Hematopoietic multipotent progenitor cell treated with erythropoietin and hydrocortisone succinate and interleukin-3 and kit ligand, for 17 days (in vitro differentiated cells): ENCODE measurements at places on chromosomes 16 and 17.

- DNase-seq: no peak
These were observed 2.2 kb downstream of the ZNF668 start for GRCh38 chr16:31071861-31072260.

DNA sequence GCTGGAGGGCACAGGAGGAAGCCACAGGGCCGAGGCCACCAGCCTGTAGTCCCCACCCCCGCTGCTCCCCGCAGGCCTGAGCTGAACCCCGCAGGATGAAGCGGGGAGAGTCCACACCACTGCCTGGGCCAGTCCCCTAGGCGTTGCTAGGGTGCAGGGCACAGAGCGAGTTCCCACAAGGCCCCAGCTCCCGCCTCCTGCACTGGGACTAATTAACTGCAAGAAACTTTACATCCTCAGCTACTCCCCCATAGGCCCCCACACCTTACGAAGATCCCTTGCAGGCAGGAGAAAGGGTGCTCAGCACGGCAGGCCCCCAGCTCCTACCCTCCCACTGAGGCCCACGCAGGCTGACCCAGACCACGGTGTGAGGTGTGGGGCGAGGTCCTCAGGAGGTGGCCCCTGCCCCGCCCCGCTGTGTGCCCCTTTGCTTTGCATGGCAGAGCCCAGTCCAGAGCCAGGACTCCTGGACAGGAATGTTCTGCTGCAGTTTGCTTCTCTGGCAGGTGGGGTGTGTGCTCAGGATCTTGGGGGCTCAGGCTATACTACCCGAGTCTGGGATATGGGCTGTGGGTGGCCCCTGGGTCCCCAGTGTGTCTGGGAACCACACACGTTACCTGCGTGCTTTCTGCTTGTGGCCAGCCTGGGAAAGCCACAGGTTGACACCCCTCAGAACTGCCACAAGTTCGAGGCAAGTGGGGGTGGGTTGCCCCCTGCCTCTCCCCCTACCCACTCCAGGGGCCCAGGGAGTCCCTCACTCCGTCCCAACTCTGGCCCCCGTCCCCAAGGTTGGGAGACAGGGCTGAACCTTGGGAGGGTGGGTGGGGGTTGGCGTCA is 1.2 kb downstream of the GNG13 start:
- DNase-seq: no peak

- no peak for DNase-seq
These were observed 1542.6 kb upstream of the CDH8 start for GRCh38 chr16:63578791-63579190.

DNA sequence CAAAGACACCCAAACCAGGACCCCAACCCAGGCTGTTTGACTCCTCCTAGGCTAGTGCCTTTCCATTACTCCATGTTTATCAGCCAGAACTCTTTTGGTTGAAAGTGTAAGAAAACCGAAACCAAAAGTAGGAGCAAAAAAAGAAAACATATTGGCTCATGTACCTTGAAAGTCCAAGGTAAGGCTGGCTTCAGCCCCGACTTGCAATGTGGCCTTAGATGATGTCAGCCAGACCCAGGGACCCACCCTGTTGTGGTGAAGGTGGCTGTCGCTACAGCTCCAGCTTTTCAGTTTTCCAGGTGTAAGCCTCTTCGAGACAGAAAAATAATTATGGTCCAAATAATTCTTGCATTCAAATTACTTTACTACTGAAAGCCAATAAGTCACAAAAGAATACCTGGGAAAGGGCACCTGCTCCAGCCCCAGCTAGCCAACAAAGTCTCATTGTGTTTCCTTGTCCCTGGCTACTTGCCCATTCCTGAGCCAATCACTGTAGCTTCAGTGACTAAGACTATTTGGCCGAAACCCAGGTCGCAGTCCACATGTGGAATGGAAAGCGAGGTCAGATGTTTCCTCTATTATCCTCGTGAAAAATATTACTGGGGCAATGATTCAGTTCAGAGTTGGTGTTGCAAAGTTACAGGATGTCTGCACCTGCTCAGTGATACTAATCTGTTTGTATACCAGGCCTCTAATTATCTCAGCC is 20.7 kb downstream of the DNAH9 start:
- no peak for DNase-seq

- DNase-seq: peak; percentile 25
These were observed 38.2 kb downstream of the IL4R start for GRCh38 chr16:27351989-27352388.

DNA sequence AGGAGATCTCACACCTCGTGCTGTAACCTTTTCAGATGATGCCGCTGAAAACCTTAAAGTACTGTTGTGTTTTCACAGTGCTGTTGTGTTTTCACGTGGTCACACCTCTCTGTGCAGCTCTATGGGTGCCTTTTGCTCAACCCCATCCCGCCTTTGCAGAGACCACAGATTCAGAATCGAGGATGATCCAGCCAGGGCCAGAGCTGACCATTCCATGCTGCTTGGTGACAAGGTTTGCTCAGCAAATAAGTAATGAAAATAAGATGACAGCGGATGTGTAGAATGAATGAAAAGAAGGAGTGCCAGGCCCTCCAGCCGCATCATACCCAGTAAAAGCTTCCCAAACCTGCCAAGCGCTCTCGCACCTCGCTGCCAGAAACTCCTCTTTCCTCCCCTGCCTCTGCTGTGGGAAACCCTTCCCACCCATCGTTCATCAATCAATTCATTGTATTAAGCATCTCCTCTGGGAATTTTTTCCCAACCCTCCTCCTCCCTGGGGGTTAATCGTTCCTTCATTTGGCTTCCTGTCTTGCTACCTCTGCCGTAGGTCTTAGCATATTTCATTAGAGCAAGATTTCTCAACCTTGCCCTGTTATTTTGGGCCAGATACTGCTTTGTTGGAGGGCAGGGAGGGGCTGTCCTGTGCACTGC is 93.4 kb upstream of the CRHR1 start:
- DNase-seq: no peak

DNA sequence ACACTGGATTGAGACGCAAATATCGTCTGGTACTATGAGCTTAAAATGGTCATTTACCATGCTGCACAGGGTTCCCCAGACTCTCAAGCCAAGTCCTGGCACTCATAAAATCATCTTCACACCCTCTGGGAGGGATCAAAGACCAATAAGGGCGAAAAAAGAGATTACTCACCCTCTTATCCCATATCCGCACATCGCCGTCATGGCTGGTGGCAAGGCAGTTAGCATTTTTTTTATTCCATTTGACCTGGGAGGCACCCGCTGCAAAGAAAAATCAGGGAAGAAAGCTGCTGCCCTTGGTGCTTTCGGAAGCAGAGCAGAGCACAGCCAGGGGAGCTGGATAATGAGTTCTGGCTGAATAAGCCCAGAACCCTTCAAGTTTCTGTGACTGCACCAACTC is 42.4 kb downstream of the WDR59 start:
- peak; percentile 77 for DNase-seq

DNA sequence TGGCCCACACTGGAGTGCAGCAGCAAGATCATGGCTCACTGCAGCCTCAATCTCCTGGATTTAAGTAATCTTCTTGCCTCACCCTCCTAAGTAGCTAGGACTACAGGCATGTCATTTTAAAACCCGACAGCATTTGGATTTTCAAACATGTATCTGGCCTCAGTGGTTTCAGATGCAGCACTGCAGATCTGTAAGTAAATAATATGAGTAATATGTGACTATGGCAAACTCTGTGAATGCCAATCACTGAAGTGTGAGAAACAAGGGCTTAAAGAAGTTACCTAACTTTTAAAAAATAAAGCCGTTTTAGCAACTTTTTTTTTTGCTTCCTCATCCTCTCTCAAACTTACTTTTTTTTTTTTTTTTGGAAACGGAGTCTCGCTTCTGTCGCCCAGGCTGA is 11.9 kb downstream of the CEP20 start:
- no peak for DNase-seq

GRCh38 chr16:85398050-85398451 is 215.1 kb upstream of the GSE1 start:
- DNase-seq: no peak
